ENCODE measurements at places on chromosomes 1 and 21.

DNA sequence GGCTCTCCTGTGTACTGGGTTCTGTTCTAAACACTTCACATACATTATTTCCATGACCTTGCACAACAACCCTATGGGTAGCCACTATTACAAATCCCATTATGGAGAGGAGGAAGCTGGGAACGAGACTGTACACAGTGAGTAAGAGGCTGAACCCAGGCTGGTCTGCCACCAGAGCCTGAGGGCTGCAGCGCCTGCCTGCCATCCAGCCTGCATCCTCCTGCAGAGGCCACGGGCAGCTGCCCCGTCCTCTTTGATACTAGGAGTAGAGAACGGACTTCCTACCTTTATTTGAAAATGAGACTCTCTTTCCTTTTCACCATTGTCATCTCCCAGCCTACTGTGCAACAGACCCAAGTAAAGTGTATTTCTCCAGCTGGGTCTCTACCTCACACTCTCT is 370.0 kb downstream of the HHAT start:
- DNase-seq, result no peak

GRCh38 chr1:187383366-187383765 is 554.6 kb downstream of the PLA2G4A start:
- no peak for DNase-seq

DNA sequence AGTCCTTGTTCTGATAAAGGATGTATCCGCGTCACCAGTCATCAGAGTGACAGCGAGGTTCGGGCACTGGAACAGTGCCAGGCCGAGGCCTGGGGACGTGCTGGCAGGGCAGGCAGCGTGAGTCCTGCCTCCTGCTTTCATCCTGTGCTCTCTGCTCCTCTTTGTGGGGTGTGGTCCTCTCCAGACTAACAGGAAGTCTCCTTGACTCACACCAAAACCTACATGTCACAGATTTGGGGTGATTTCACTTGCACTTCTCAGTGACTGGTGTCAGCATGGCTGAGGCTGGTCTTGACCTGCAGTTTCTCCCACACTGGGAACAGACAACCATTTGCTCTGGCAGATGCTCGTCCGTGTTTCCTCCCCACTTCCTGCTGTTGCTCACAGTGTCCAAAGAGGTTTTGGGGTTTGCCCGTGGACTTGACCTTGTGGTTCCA is 8.8 kb upstream of the NLRP3 start:
- DNase-seq, result peak; percentile 76

- peak; percentile 73 for DNase-seq
Observed at GRCh38 chr1:41537788-41538351, 53.4 kb upstream of the EDN2 start.

DNA sequence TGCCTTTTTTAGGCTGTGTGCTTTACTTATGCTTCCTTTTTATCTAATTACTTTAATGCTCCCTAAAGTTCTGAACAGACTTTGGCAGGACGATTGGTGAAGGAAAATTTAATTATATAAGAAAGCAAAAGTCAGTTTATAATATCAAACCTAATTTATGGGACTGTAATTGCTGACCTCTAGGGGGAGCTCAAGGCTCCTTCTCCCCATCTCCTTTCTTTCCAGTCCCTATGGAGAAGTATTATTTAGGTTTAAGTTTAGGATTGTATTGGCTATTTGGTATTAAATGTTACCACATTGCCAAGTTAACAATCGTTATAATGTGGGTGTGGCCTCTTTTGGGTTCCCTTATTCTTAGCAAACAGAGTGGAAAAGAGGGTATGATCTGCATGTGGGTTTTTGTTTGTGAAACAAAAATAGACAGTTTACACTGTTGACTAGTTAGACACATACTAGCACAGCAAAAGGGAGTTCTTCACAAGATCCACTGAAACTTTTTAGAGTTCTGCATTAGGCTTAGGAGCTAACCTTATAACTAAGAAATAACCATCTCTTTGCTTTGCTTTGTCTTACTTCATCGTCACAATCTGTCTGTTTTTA is 48.2 kb upstream of the TNFSF4 start:
- DNase-seq, result no peak

- no peak for DNase-seq
Observed at GRCh38 chr1:203612932-203613682, 13.5 kb upstream of the ATP2B4 start.

DNA sequence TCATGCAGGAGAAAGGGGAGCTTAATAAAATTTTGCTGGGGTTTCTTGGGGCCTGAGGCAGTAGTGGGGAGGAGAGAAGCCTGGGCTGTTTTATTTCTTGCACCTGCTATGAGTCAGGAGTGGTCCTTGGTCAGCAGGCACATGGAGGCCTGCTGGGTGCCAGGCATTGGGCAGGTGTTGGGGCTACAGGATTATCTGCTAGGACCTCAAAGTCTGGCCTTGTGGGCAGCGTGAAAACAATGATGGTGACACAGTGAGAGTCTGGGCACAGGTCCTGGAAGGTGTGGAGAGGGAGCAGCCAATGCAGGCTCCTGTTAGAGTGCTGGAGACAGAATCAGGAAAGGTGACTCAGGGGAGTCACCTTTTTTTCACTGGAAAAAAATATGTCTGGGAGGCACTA is 17.2 kb downstream of the ROR1 start:
- no peak for DNase-seq

- no peak for DNase-seq
Observed at GRCh38 chr1:167171286-167171929, 49.3 kb upstream of the POU2F1 start.

DNA sequence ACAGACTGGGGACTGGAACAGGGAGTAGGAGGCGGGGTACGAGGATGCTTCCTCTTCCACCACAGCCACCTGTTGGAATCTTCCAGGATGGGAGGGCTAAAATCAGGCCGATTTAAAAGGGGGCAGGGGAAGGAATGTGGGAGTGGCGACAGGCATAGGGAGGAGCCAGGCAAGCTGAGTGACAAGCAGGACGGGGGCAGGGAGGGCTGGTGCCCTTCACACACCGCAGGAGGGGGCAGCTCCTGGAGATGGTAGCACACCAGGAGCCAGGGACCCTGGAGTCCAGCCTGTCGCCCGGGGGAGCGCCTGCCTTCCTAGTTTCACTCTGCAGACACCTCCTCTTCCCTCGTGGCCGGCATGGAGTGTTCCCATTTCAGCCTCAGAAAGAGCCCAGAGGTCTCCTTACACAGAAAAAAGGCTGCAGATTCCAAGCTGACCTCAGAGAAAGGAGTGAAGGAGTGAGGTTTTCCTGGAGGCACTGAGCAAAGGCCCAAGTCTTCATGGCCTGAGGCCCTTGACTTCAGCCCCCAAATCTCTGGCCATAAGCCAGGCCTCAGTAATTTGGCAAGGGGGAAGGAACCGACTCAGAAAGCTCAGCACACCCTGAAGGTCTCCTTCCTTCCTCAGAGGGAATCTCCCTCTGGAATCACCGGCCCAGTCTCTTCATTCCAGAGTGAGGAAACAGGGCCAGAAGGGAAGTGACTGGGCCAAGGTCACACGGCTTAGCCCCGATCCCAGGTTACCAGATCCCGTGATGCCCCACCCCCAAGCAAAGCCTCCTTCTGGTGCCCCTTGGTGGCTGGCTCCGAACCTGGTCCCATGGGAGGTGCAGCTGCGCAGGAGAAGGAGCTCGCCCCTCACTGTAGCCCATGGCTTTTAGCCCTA is 8.1 kb downstream of the BLACAT1 start:
- DNase-seq, result no peak

DNA sequence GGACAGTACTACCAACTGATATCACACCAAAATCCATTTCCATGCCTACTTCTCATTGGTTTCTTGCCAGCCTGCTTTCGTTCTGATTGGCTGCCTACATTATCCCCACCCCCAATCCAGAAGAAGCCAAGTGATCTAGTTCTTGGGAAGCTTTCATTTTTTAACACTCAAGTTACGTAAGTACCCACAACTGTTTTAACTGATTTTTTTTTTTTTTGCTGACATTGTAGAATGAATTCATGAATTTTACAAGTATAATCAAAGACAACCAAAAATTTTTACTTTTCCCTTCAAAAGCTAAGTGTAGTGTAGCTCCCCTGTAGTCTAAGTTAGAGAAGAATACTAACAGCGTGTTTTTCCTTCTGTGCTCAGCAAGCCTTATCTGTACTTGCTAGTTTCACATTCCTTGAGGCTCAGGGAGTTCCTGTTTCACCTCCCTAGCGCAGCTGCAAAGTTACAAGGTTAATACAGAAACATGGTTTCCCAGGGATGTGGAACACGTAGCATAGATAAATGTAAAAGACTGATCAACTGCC is at the start of gene SLC9C2:
Gene SLC9C2, minus strand, starts transcription at position 17 of the 536 bp plus-strand sequence. CDS start 1,296 bp downstream, outside the sequence.
- DNase-seq, result no peak

DNA sequence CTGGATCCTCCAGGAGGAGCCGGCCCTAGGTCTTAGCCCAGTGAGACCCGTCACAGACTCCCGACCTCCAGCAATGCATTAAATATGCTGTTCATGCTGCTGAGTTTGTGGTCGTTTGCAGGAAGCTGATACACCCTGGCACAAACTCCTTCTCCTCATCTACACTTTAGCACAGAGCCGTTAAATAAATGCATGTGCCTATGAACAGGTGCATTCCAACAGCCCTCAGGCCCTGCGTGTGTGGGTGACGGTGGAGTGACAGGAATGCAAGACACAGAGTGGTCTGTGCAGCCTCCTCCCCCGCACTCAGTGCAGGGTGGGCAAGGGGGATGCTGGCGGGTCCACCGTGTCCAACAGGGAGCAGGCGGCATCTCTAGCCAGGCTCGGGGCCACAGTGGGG is 106.6 kb upstream of the TMPRSS2 start:
- no peak for DNase-seq

- DNase-seq, result no peak
Observed at GRCh38 chr1:65045022-65045817, 78.9 kb upstream of the JAK1 start.

DNA sequence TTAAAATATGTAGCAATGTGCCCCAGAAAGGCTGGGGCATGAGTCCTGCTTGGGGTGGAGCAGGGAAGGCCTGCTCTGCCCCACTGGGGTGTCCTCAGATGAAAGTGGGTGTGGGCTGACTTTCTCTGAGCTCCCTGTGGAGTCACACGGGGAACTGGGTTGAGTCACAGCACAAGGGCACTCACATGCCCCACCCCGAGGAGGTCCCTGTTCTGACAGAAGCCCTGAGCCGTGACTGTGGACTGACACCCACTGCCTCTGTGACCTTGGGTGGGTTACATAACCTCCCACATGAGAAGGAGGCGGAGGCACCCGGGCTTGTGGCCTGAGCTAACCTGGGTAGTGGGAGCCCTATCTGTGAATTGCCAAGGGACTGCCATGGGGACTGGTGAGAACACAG is 52.5 kb upstream of the TINAGL1 start:
- peak; percentile 79 for DNase-seq

GRCh38 chr1:219460896-219461815 is 151.7 kb downstream of the ZC3H11B start:
- DNase-seq, result no peak

GRCh38 chr1:59138402-59138801 is 158.5 kb upstream of the FGGY start:
- DNase-seq, result no peak

- no peak for DNase-seq
Observed at GRCh38 chr21:17428484-17428869, 84.4 kb upstream of the CXADR start.

GRCh38 chr1:145858238-145858900 is 512 bp downstream of the PIAS3 start:
- peak; percentile 62 for DNase-seq

GRCh38 chr1:227941509-227942020 is 6.2 kb downstream of the WNT9A start:
- DNase-seq, result no peak

- no peak for DNase-seq
Observed at GRCh38 chr1:147676311-147677085, 6.2 kb upstream of the ACP6 start.

- DNase-seq, result no peak
Observed at GRCh38 chr1:226782845-226783601, 43.9 kb upstream of the ITPKB start.

- DNase-seq, result no peak
Observed at GRCh38 chr1:242847390-242847993, 323.0 kb upstream of the PLD5 start.

DNA sequence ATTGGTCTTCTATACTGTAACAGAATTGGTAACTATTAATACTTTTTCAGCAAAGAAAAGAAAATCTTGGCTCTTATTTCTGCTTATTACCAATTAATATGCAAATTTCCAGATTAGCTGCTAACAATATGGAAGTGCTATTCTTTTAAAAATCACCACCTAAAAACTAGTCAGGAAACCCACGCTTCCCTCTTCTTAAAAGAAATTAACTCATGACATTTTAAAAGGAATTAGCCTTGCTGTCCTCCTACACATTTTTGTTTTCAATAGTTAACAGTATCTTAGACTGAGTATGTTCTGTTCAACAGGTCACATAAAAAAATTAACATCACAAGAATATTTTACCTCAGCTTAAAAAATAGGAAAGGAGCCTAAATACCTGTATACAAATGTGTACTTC is 27.3 kb downstream of the ABL2 start:
- DNase-seq, result no peak

- no peak for DNase-seq
Observed at GRCh38 chr1:219340796-219341195, 167.1 kb downstream of the LYPLAL1 start.

GRCh38 chr1:167052389-167052788 is 37.8 kb downstream of the GPA33 start:
- no peak for DNase-seq

DNA sequence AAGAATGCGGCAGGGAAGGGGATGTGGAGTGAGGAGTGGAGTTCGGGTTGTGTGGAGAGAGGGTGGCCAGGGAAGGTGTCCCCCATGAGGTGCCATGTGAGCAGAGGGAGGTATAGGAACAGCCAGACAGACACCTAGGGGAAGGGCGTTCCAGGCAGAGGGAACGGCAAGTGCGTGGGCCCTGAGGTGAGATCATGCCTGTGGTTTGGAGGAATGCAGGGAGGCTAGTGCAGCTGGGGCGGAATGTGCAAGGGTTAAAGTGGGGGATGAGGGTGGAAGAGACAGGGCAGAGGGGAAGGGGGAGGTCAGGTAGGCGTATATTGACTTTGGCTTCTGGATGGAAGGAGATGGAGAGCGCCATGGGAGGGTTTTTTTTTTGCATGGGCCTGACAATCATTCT is 31.6 kb upstream of the PADI6 start:
- no peak for DNase-seq

DNA sequence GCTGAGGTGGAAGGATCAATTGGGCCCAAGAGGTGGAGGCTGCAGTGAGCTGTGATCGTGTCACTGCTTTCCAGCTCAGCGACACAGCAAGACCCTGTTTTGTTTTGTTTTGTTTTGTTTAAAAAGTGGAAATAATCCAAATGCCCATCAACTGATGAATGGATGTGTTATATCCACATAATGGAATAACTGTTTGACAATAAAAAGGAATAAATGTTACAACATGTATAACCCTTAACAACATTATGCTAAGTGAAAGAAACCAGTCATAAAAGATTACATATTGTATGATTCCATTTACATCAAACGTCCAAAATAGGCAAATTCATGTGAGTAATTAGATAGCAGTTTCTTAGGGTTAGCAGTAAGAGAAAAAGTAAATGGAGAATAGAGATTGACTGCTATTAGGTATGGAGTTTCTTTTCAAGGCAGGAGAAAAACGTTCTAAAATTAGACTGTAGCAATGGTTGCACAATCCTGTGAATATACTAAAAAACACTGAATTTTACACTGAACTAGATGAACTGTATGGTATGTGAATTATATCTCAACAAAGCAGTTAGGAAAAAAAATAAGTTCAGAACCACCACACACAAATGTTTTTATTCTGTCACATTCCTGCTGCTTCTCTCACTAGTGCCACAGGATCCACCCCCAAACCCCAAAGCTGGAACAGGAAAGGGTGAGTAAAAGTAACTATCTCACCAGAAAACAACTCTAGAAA is 15.7 kb downstream of the FOXJ3 start:
- DNase-seq, result no peak
